ENCODE measurements at places on chromosomes 5 and 9.

GRCh38 chr9:19551124-19551929, 142.5 kb downstream of the ACER2 start:
- no peak for DNase-seq

- DNase-seq, result no peak
These were observed 316.0 kb upstream of the DAP start for GRCh38 chr5:11076945-11077613.

GRCh38 chr9:76756268-76756640, 8.0 kb upstream of the PCA3 start:
- peak; percentile 44 for DNase-seq

GRCh38 chr9:135103001-135103446, 15.6 kb downstream of the OLFM1 start:
- no peak for DNase-seq

DNA sequence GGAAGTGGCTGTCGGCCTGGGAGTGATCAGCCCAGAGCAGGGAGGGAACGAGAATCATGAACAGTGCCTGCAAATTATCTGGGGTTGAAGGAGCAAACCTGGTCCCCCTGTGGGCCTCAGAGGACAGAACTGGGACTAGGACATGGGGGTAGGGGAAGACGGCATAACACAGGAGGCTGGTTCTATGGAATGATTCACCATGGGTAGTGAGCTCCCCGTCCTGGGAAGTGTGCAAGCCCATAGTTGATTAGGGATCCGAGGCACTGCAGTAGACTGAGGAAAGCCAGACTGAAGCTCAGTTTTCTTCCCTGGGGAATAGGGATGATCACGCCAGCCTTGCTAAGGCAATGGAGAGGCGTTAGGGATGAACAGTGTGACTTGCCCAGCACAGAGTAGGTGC, 5.6 kb downstream of the ADGRD2 start:
- no peak for DNase-seq

DNA sequence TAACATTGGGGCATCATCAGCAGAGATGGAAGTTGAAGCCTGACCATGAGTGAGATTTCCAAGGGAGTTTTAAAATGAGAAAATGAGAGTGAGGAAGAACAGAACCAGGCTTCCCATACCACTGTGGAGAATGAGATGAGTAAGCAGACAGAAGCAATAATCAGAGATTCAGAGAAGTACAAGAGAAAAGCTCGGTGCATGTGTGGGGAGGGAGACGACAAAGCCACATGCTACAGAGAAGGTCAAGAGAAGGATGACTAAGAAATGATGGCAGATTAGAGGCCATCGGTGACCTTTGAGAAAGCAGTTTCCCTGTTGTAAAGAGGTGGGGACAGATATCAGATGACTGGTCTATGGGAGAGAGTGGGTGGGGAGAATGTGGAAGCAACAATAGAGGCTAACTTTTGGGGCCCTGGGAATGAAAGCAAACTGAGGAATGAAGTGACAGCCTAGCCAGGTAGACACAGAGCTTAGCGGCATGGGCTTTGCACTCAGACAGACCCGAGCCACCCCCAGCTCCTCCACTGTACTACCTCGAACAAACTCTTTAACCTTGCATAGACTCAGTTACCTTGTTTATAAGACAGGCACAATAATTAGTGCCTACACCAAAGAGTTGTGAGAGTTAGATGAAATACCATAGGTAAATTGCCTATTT, 207.7 kb downstream of the PIK3R1 start:
- DNase-seq, result no peak

- no peak for DNase-seq
These were observed 2.8 kb downstream of the ELAVL2 start for GRCh38 chr9:23823269-23823668.

DNA sequence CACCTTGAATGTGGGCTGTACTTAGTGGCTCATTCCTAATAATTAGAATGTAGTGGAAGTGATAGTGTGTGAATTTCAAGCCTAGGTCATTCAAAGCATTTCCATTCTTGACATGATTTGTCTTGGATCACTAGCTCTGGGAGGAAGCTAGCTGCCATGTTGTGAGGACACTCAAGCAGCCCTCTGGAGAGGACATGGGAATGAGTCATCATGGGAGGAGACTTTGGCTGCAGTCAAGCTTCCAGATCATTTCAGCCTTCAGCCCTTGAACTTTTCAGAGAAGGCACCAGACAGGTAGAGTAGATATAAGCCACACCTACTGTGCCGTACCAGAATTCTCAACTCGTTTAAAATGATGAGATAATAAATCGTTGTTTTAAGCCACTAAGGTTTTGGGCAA, 506.9 kb downstream of the ZNF608 start:
- peak; percentile 28 for DNase-seq

DNA sequence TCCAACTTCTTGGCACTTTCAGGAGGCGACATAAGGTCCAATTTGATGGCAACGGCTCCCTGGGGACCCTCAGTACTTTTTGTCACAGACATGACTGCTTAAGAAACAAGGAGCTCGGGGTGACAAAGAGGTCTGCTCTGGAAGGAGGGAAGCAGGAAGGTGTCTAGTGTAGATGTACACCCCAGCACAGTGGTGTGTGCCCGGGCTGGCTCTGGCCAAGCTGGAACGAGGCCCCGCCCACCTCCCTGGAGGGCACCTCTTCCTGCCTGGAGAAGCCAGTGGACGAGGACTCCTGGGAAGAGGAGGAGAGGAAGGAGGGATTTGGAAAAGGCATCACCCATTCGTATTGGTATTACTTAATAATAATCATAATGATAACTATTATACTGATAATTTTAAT, at the start of gene SLC36A2:
Gene SLC36A2 (minus strand): TSS at position 191 of the 400 bp plus-strand sequence. CDS start 99 bp downstream, at position 92.
- DNase-seq, result no peak

DNA sequence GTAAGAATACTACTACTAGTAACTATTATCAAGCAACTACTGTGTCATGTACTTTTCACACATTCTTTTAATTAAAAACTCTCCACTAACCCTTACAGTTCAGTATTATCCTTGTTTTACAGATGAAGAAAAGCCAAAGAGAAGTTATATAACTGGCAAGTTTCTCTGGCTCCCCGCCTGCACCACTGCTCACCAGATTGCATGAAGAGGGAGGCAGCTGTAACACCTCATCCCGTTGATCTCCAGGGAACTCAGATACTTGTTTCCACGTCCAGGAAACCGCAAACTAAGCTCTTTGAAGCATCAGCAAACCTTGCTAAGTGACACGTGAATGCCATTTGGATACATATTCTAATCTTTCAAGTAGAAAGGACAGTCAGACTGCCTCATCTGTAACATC, 70.3 kb downstream of the RIGI start:
- peak; percentile 29 for DNase-seq

- DNase-seq, result no peak
These were observed 470.3 kb downstream of the ARHGEF28 start for GRCh38 chr5:74096325-74096724.

- DNase-seq, result no peak
These were observed 20.0 kb upstream of the GCNT1 start for GRCh38 chr9:76438841-76439588.

GRCh38 chr9:110575945-110576344, 3.6 kb downstream of the SVEP1 start:
- no peak for DNase-seq

- no peak for DNase-seq
These were observed 55.9 kb downstream of the SEMA4D start for GRCh38 chr9:89441986-89442385.

GRCh38 chr5:33049842-33050241, 338.7 kb downstream of the NPR3 start:
- peak; percentile 89 for DNase-seq

GRCh38 chr9:72949244-72949582, 3.6 kb downstream of the ALDH1A1 start:
- no peak for DNase-seq

DNA sequence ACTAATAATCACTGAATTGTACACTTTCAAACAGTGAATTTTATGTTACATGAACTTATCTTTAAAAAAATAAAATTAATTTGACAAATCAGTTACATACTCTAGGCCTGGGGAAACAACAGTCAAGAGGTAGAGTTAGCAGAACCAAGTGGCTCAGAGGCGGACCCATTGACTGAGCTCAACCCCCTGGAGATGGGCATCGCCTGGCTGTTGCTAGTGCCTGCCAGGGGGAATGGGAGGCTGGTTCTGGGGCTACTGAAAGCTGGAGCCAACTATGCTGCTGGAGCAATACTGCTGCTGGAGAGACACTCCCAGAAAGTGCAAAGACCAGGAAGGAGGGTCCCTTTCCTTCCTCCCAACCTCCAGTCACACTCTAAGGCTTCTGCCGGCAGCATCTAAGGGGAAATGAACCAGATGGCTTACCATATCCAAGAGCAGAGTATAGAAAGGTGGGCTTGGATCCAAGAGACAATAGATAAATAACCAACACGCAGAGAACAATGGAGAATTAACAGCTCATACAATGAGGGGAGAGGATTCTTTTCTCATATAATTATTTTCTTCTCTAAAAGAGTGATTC, 40.3 kb upstream of the ANKRD55 start:
- no peak for DNase-seq

DNA sequence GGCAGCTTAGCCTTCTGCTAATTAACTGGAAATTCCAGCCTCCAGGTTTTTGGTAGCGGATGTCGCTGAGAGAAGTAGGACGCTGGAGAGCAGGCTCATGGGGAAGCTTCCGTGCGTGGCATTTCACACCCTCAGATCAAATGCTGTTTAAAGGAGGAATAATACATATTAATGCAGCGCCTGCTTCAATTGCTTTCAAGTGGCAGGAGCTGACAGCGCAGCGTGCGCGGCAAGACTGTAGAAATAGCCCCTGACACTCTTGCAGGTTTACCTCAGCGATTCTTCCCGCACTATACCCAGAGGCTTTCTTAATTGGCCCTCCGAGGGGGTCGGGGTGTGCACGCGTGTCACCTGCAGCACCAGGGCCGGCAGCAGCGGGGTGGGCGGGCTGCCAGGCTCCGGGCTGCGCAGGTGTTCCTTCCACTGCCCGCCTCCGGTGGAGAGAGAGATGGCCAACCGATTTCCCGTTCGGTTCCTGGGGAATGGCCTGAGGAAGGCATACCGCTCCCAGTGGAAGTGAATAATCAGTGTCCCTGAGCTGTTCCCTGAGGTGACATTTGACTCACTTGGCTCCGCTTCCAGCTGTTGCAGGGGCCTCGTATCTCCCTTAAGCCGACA, 427.9 kb downstream of the KCTD16 start:
- no peak for DNase-seq
